CD4-positive, alpha-beta T cell (primary cell): ENCODE measurements at places on chromosomes 16 and 17.

- DNase-seq, result no peak
Observed at GRCh38 chr16:79897453-79898146, 297.1 kb upstream of the MAF start.

DNA sequence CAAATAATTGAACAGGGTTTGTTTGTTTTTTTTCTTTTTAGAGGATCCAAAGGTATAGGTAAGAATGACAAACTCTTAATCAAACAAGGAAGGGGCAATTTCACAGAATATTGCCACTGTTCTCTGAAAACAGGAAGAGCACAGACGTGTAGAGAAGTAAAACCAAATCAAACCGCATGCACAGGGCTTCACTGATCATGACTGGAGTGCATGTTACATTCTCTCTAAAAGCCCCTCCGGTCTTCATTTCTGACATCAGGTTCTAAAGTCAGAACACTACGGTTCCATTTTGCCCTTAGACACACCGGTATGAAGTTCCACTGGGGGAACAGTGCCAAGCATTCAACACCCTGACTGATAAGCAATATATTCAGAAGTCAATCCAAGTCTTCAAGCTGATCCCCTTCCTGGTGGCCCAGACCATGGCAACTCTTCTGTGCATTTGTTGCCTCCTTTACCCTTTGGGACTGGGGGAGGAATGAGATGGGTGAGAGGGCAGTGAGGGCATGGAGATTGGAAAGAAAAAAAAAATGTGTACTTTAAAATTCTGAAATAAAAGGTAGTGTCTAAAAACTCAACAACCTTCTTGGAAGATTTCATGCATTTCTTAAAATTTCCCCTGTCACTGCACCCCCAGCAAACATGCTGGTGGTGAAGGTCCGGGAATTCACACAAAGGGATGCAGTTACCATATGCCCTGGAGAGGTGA lies 1.4 kb downstream of the MMD start:
- peak; percentile 66 for DNase-seq

DNA sequence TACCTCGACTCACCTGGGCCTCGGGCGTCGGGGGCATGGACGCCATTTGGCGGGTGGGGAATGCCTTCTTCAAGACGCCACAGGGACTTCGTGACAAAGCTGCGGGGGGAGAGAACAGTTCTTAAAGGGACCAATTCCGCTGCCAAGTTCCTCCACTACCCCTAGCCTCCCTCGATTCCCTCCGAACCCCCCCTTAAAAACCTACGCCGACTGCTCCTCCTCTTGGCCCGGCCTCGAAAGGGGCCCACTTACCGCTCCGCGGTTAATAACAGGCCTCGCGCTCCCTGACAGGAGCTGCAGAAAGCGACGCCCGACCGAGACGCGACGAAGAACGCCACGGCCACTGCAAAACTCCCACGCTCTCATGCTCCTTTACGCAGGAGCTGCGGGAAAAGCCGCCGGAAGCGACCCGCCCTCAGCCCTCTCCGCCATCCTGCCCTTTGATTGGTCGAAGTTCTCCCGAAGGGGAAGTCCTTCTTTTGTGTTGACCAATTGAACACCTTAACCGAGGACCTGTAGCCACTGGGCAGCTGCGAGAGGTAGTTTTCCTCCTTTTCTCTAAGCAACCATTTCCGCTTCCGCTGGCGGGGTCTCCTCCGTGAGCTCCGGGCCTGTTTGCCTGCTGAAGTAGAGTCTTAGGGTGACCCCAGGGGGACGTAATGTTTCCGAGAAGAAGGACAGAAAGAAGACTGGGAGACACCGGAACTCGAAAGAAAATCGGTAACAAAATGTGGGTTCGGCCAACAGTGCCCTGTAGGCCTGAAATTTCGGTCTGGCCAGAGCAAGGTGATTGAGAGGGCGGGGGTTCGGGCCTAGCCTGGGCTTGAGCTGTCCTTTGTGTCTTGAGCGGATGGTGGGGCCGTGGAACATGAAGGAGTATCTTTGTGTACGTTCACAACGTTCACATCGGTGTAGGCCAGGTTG lies at the start of the genes NAA60 and ZNF597:
NAA60 (plus strand) TSS at position 573 of the 924 bp plus-strand sequence. CDS start 32,548 bp downstream, outside the sequence.
ZNF597 (minus strand) TSS at position 397 of the 924 bp plus-strand sequence; CDS start at position 46, 351 bp downstream.
- peak; percentile 88 for DNase-seq

DNA sequence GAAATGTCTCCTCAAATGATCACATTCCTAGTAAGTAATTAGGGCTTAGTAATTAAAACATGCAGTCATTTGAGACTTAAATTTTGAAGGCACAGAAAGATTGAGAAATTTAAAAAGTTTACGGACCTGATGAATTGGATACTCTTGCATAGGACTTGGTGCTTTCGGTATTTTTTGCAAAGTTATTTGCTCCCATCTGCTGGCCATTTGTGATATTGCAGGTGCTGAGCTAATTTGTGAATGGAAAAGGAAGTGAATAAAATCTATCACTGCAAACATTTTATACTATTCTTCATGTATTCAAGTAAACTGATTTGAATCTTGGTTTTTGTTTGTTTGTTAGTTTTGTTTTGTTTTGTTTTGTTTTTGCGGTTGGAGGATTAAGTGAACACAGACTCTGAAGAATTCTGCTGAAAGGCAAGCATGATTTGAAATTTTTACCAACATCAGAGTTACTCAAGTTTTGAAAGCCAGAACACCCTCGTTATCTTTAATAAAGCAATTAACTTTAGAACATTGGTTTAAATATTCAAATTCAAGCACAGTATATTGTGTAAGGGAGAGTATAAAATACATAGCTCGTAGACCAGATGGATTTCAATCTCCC lies 689.5 kb upstream of the RBFOX1 start:
- peak; percentile 2 for DNase-seq

DNA sequence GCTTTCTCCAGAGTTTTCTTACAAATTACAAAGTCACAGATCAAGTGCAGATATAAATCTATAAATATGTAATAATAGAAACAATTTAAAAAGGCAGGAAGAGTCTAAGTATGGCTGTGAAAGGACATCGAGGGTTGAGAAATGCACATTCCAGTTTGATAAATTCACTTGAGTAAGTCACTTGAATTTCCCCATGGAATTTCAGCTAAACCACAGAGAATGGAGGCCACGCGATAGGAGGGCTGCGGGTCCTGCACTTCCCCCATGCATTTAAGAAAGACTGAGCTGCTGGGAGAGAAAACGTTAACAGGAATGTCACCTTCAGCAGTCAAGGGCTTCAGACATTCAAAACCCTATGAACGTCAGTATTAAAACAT lies 6.1 kb upstream of the MXRA7 start:
- no peak for DNase-seq

DNA sequence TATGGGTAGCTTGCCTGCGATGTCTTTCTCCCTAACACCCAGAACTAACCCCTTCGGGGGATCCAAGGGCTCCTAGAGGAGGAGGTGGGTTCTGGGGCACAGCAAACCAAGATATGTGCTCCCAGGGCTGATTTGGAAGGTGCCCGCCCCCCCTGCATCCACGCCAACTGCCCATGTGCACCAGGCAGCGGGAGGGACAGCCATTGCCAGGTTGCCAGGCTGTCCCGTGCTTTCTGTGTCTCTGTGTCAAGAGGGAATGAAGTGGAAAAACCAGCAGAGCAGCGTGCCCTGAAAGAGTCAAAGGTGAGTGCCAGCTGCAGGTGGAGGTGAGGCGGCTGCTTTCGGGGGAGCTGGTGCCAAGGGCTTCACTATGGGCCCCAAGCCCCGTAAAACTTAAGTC lies 6.4 kb downstream of the TEKT5 start:
- DNase-seq, result no peak

GRCh38 chr17:43118679-43119615 lies 6.2 kb downstream of the BRCA1 start:
- no peak for DNase-seq

- no peak for DNase-seq
Observed at GRCh38 chr17:31155208-31155810, 60.5 kb downstream of the NF1 start.

DNA sequence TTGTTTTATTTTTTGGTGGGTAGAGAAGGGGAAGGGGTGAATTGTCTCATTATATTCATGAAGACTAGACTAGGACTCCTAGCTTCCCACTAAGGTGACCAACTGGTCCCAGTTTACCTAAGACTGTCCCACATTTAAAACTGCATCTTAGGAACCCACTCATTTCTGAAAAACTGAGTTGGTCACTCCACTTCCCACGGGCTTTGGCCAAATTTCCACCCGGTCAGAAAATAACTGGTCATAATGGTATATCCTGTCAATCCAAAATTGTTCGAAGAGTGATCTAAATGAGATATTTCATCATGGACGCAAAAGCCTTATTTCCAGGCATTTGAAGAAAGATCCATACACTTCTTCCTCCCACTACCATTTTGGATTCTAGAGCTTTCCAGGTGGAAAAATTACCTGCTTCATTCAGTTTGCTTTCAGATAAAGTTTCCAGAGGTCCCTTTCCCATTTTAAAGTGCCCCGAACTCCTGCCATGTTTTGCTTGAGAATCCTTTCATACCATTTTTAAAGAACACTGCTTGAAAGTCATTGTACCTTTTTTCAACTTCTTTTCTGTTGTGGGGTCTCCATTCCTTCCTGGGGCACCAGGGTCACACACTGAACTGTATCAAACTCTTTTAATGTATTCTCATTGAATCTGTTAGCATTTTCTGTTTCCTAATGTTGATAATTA lies 21.8 kb upstream of the ZFHX3 start:
- DNase-seq, result no peak

DNA sequence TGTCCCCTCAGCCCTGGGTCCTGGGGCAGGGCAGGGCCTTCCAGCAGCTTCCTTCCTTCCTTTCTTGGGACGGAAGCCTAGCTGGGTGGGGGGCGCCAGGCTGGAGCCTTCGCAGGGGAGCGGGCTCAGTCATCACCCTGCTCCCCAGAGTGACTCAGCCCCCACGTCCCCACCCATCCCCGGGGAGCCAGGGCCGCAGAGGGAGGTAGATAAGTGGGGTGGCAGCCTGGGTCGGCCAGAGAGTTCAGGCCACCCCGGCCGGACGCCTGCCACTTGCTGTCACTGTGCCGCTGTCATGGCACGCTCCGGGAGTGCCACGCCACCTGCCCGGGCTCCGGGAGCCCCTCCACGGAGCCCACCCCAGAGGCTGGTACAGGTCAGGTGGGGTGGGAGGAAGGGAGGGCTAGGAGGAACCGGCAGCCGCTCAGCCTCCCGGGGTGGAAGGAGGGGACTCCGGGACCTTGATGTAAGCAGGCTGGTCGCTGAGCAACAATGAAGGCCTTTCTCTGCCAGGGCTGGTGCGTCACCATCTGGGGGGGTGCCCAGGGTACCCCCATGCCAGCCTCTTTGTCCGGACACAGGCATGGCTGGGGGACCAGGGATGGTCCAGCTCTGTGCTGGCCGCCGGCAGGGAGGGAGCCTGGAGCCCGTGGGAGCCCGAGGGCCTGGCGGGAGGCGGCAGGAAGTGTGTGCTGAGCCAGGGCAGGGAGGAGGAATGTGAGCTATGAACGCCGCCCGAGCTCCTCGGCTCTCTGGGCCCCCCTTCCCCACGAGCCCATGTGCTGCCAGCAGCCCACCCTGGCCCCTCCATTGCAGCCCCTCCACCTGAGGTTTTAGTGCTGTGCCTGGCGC lies 6.6 kb downstream of the NHERF2 start:
- DNase-seq, result no peak

- no peak for DNase-seq
Observed at GRCh38 chr17:4204710-4205173, 59.0 kb downstream of the ANKFY1 start.

DNA sequence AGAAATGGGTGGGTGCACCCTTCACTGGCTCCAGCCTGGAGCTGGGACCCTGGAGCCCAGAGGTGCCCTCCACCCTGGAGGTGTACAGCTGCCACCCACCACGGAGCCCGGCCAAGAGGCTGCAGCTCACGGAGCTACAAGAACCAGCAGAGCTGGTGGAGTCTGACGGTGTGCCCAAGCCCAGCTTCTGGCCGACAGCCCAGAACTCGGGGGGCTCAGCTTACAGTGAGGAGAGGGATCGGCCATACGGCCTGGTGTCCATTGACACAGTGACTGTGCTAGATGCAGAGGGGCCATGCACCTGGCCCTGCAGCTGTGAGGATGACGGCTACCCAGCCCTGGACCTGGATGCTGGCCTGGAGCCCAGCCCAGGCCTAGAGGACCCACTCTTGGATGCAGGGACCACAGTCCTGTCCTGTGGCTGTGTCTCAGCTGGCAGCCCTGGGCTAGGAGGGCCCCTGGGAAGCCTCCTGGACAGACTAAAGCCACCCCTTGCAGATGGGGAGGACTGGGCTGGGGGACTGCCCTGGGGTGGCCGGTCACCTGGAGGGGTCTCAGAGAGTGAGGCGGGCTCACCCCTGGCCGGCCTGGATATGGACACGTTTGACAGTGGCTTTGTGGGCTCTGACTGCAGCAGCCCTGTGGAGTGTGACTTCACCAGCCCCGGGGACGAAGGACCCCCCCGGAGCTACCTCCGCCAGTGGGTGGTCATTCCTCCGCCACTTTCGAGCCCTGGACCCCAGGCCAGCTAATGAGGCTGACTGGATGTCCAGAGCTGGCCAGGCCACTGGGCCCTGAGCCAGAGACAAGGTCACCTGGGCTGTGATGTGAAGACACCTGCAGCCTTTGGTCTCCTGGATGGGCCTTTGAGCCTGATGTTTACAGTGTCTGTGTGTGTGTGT lies 46.8 kb downstream of the IL21R start:
- no peak for DNase-seq

DNA sequence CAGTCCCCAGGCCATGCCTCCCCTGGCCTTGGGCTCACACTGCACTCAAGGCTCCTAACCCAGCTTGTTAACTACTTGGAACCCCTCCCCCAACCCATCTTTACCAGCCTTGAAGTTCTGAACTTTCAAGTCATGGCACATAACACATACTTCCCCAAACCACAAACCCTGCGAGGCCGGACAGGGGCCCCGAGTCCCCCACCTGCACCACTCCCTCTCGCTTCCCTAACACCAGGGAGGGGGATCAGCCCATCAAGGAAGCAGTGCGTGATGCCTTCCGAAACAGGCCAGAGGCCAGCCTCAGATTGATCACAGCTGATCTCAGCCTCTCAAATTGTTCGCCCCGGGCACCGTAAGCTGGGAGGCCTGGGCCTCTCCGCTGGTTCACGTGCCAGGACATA lies 3.0 kb upstream of the NLRC3 start:
- DNase-seq, result no peak

GRCh38 chr17:65194670-65195334 lies 57.6 kb downstream of the RGS9 start:
- no peak for DNase-seq

GRCh38 chr17:7001318-7001961 lies 5.6 kb downstream of the ALOX12 start:
- DNase-seq, result no peak

DNA sequence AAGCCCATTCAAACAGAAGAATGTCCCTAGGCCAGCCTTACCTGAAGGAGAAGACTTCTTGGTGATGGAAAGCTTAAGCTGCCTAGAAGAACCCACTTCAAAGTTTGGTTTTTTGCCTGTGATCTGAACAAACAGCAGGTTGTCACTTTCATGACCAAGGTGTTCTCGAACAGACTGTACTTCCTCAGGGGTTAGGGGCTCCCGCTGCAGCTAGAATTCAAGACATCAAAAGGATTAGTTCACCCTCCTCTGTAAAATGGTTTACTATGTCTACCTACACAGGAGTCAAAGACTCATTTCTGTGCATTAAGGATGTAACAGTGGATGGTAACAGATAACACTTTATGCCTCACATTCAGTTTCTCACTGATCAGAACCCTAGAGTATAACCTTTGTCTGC lies 13.2 kb downstream of the CIAPIN1 start:
- DNase-seq, result no peak

DNA sequence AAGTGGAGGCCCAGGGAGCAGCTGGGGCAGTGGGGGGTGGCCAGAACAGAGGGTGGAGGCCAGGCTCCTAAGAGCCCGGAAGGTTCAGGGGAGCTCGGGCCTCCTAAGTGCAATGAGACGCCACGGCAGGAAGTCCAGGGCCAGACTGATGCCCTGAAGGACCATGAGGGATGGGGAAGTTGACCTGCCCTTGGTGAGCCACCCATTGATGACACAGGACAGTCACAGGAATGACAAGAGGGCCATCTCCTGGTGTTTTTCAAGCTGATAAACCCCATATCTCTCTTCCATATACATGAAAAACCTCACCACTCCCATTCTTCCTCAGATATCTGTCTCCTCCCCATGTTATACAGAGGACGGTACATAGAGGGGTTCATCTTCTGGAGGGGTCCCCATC lies 5.8 kb upstream of the MRPL58 start:
- no peak for DNase-seq
